ENCODE measurements at places on chromosomes 6 and 20.

GRCh38 chr20:20710443-20711315 is 1.8 kb downstream of the RALGAPA2 start:
- DNase-seq, result no peak

- DNase-seq, result no peak
Measured at GRCh38 chr6:140225701-140226436, 851.4 kb upstream of the CITED2 start.

DNA sequence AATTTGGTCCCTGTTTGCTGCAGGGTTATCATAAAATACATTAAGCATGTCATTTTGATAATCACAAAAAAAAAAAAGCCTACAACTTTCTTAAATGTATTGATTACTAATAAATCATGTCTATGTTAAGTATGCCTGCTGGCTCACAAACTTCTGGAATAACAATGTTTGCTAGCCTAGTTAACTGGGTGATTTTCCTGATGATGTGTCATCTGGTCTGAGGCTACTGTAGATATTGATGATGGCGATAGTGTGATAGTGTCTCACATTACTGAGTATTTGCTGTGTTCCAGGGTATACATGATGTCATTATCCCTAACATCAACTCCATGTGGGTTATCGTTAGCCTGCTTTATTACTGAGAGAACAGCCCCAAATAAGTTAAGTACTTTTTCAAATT is 86.2 kb upstream of the VSTM2L start:
- DNase-seq, result no peak

DNA sequence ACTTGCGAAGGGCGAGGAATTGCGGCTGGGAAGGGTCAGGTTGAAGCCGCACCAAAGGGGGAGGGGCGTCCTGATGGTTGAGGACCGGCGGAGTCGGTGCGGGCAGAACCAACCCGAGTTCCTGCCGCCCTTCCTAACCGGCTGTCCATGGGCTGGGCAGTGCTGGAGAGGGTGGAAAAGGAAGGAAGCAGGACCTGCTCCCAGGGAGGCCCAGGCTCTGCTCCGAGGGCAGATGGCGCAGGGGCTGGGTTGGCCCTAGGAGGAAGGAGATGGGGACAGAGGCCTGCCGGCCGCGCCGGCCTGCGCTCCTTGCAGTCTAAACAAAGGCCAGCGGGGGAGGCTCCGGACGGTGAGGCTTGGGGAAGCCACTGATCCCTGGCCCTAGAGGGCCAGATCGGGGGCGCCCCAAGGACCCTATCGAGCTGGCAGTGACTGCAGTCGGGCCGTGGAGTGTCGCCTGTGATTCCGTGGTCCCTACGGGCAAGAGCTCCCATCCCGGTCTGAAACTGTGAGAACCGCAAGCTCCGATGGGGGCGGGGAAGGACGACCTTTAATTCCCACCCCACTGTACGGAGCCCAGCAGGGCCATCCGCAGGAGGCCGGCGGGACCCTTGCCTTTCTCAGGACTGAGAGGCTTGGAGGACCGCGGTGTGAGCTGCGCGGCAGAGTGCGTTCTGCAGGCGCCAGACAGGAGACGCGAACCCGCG is 39.4 kb downstream of the YTHDF1 start:
- peak; percentile 34 for DNase-seq

- no peak for DNase-seq
Measured at GRCh38 chr20:36540551-36541211, 638 bp upstream of the MYL9 start.

DNA sequence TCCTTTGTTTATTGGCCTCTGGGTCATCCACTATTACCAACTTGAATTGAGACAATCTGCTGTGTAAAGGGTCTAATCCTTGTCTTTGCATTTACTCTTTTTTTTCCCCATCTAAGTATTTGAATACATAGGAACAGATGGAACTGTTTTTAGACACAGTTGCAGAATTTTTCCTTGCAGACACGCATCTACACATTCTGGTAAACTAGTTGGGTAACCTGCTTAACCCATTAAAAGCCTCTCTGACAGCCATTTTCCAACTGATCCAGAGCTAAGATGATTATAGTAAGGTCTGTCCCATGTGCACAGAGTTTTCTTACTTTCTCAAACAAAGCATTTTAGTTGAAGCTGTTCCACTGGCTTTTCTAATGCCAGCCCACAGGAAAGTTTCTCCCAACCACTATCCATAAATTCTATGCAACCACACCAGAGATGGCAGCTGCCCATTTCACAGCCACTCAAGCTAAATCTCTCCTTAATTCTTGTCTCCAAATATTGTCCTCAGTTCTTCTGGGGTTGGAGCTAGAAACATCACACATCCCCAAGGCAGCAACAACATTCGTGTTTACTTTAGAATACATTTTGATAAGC is 492.1 kb downstream of the MAFB start:
- DNase-seq, result no peak

DNA sequence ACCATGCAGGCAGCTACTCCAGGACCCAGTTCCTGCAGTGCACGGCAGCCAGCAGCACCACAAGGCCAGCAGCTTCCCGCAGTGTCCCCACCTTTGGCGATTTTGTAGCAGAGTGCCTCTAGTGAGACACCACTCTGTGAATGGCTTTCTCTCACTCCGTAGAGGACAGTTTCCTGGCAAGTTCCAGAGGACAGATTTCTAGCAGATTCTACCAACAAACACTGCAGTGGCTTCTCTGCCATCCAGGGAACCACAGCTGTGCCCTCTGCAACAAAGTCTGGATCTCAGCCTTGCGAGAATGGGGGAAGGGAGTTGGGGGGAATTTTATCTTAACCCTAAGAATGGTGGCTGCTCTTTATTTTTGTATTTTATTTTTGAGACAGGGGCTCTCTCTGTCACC is 28.7 kb downstream of the SNHG17 start:
- DNase-seq, result no peak

DNA sequence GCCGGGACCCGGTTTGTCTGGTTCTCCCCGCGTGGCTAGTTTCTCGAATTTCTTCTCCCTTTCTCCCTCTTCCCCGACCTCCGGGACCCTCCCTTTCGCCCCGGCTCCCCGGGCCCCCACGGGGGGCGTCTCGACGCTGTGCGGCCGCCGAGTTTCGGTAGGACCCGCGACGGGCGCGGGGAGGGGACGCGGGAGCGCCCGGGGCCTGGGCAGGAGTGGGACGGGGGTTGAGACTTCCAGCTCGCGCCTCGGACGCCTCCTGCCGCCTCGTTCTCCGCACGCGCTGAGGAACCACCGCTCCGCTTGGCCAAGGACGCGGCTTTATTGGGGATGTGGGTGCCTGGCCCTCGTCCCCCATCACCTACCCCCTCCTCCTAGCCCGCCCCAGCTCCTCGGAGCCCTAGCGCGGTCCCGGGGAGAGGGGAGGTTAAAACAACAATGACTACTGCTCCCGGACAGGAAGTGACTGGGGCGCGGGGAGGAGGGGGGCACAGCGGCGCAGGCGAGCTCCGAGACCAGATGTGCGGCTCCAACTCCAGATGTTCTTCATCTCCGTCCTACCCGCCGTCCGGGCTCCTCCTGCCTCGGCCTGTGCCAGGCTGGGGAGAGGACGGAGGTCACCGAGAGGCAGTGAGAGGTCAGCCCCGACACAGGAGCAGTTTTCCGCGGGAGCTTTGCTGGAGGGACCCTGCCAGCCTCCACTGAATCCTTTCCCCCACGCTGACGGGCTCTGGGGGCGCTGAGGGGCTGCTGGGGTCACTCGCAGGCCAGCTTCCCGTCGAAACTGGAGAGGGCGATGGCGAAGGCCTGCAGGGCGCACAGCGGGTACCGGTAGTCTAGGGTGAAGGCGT is 917 bp upstream of the TEAD3 start:
- peak; percentile 72 for DNase-seq

DNA sequence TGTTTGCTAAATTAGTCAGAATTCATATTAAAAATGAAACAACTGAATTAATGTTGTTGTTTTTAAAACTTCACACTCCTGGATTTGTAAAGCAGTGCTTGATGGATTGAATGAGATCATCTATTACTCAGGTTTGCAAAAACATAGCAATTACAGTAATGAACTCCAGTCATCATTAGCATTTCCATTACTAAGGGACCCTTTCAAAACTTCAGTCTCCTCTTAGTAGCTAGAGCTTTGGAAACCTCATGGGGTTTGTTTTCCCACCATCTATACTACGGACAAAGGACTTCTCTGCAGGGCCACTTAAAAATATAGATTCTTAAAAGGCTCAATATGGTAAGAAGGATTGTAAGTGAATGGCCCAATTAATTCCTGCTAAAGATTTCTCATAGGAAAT is 209.9 kb upstream of the PRND start:
- no peak for DNase-seq

GRCh38 chr20:6599876-6600735 is 167.4 kb upstream of the BMP2 start:
- DNase-seq, result no peak

GRCh38 chr6:3535776-3536435 is 79.1 kb upstream of the SLC22A23 start:
- DNase-seq, result peak; percentile 91

All from NCI-H82 (cell line).